Inflammatory macrophage (primary cell): ENCODE measurements at places on chromosomes 6 and 20.

- no peak for DNase-seq
Observed at GRCh38 chr6:20729086-20729485, 194.8 kb downstream of the CDKAL1 start.

- DNase-seq: peak; percentile 55
Observed at GRCh38 chr6:90286884-90287488, 9.7 kb downstream of the BACH2 start.

GRCh38 chr6:7687145-7688111, 38.5 kb upstream of the BMP6 start:
- DNase-seq: no peak

DNA sequence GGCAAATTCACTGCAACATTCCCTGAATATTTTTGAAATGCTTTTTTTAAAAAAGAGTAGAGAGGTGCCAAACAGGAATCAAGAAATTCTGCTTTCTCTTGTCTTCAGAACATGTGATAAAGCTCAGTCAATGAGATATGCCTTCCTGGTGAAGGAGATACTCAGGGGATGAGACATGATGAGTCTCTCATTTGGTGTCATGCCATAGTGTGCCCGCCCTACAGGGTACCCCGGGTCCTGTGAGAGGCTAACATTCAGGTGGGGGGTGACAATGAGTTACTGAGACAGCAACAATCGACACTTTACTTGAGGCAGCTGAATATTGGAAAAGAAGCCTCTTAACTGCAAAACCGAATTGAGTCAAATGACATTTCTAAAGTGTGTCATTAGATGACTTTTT, 6.7 kb downstream of the CCR6 start:
- DNase-seq: no peak

DNA sequence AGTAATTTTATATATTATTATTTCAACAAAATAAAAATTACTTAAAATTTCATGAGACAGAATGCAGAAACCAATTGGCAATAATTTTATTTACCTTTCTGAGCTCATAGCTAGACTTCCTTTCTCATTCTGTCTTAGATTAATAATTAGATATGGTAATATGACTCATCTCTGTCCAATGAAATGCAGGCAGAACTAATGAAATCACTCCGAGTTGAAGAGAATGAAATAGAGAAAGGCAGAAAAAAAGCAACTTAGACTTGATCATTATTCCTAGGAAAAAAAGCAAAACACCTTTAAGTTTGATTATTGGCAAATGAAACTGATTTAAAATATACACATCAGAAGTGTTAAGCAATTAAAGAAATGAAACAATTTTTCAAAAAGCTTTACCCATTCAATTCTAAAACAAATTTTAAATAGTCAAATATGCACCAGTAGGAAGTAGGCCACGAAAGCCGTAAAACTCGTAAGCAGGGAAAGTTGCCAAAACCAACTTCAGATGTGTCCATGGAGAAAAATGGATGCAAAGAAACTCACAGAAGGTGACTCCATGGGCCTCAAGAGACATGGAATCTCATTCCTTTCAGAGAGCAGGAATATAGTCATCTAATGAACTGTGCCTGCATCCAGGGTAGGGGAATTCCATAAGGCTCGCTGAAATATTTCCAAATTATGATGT, 293.8 kb upstream of the RGS17 start:
- DNase-seq: no peak

DNA sequence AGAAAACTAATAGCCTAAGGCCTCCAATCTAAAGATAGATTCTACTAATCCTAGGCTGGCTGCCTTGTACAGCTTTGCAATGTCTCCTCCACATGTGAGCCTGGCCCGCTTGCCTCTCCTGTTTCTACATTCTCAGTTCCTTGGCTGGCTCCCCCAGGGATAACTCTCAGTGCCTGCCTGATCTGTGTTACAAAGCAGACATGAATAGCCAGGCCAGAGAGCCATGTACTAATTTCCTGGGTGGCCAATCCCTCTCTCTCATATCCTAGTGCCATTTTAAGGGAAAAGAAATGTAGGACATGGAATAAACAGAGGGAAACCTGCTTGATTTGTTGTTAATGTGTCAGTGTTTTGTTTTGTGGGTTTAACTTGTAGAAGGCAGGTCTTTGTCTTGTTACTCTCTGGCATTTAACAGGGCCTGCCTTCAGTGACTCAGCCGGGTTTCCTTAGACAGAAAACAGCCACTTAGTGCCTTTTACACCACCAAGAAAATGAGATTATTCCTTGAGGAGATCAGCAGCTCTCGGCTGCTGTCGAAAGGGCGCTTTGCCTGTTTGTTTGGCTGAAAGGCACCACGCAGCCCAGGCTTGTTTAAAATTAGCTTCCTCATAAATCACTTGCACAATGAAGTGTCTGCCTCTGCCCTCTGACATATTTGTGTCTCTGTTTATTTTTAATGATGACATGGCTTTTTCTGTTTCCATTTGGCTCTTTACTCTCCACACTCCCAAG, 702.7 kb downstream of the MAFB start:
- DNase-seq: peak; percentile 37

GRCh38 chr20:38192323-38192885, 27.3 kb upstream of the TGM2 start:
- DNase-seq: no peak

DNA sequence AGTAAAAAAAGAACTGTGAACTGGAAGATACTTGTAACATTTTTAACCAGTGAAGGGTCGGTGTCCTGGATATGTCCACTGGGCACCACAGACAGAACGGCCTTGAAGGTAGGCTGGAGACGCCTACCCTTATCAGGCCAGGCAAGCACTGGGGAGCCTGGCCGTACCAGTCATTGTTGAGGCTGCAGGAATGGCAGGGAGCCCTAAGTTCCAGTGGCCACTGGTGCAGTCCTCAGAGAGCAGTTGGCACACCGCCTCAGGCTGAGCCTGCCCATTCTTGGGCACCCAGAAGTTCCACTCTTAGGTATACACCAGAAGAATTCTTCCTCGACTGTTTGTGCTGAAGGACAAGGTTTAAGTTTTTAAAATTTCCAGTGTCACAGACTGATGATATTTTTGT, 20.5 kb downstream of the DNAJC5 start:
- no peak for DNase-seq

GRCh38 chr20:56634735-56635385, 5.8 kb downstream of the TFAP2C start:
- DNase-seq: no peak

DNA sequence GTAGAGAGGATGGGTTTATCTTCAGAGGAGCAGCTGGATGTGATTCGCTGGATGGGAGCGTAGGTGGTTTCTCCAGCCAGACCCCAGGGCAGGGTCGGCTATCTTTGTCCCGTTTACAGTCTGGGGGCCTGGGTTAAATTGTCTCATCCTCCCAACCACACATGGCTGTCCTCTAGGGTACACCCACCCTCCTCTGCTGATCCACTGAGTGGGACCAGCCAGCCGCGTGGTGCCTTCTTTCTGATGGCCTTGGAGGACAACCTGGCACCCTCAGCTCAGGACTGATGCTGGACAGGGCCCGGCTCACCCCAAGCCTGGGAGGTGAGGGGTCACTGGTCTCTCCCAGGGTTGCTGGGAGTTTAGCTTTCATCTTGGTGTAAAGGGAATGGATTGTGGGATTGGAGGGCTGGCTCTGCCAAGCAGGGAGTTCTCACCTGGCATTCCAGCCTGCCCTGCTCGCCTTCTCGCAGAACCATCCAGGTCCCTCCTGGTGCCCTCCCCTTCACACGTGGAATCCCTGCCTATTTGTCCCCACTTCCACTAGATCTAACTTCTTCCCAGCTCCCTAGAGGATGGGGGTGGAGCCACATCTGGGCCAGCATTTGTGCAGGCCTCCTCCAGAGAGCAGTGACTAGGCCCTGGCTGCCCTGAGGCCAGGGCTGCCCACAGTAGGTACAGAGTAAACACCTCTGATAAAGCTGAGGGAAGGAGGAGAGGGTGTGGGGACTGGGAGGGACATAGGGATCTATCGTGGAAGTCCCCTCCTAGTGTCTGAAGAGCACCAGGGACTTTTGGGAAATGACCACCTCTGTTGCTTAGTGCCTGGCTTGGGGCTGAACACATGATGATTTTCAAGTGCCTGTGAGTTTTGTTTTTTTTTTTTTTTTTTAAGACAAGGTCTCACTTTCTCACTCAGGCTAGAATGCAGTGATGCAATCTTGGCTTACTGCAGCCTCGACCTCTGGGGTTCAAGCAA, 1.6 kb downstream of the ITPR3 start:
- DNase-seq: no peak

GRCh38 chr6:20554817-20555216, 20.6 kb downstream of the CDKAL1 start:
- DNase-seq: no peak

DNA sequence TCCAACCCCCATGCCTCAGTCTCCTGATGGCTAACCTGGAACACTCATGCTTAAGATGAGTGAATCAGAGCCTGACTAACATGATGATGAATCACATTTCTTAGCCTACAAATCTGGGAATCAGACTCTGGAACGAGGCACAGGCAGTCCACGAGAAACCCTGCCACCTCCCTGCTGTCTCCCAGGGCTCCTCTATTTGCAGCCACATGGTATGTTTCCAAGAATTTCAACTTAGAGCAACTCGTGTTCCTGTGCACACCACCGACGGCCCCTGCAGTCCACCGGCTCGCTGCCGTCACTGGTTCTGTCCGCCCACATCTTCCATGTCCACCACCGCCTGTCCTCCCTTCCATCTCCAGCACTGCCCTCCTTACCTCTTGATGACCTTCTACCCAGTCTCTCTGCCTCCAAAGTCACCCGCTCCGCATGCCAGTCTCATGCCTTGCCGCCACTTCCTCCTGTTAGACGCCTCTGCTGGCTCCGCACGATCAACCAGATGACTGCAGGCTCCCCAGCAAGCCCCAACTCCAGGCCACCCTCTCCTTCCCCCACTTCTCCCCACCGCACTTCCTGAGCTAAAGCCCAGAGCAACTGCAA, 87.6 kb downstream of the AGPAT4 start:
- DNase-seq: peak; percentile 98

GRCh38 chr20:34984756-34985261, 29.1 kb downstream of the MYH7B start:
- DNase-seq: no peak

DNA sequence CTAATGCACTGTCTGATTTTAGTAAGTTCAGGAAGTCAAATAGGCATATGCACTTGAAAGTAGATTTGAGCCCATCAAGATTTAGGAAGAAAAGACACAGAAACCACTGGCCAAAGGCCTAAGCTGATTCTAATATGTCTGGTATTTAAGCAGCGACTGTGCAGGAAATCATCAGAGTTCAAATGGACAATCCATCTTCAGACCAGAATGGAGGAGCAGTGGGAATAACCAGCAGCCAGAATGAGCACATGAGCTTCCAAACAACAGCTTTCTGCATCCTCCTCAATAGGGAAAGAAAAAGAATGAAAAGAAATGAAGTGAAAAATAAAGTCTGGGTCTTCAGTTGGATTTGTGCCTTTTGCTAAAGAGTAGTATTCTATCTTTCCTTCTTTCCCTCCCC, 50.6 kb downstream of the SOD2 start:
- no peak for DNase-seq

DNA sequence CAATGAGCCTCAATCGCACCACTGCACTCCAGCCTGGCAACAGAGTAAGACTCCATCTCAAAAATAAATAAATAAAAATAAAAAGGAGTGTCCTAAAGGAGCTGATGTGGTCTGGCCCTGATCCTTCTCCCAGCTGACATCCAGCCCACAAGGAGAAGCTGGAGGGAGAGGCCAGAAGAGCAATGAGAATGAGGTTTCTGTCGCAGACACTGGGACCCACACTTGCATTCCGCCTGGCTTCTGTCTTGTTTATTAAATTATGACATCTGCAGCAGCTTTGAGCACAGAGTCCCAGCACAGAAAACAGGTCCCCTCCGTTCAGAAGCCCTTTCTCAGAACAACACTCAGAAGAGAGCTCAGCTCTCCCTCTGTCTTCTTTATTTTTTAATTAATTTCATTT, 10.3 kb upstream of the E2F1 start:
- DNase-seq: no peak

DNA sequence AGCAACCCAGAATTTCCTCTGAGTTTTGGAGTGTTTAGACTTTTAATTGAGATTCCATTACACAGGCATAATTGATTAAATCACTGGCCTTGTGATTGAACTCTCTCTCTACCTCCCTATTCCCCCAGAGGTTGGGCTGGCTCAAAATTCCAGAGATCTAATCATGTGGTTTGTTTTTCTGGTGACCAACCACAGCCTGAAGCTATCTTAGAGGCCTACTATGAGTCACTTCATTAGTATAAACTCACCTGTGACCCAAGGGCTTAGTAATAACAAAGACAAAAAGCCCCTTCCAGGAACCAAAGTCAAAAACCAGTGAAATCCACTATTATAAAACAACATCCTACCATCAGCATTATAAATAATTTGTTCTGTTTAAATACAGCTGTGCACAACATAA, 992.5 kb upstream of the CITED2 start:
- no peak for DNase-seq

DNA sequence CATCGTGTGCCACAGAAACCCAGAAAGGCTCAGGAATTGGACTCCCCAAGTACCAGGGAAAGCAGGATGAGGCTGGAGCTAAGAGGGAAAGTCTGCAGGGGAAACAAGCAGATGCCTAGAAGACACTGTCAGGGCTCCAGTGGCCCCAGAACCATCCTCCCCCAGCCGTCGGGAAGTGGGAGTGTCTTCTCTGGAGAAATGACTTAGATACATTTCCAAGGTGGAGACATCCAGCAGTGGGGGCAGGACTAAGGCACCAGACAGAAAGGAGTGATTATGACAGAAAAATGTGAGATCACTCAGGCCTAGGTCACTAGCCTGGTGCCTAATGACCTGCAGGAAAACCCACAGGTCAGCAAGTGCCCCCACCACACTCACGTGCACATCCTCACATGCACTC, 36.0 kb upstream of the VSX1 start:
- no peak for DNase-seq

DNA sequence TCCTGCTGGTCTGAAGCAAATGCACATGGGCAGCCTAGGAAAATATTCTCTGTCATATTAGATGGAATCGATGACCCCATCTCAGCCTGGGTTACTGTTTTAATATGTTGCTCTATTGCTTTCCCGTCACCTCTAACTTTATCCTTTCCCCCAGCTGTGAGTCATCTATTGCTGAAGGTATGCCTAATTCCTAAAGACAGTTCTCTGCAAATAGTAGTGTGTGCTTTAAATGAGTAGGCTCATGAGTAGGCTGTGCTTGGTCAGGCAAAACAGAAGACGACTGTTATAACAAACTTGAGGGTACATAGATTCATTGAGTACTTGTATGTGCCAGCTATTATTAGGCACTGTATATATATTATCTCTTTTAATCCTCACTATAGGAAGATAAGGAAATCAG, 47.2 kb downstream of the CTNNBL1 start:
- no peak for DNase-seq

GRCh38 chr6:24504649-24505586, 10.1 kb downstream of the ALDH5A1 start:
- DNase-seq: no peak

DNA sequence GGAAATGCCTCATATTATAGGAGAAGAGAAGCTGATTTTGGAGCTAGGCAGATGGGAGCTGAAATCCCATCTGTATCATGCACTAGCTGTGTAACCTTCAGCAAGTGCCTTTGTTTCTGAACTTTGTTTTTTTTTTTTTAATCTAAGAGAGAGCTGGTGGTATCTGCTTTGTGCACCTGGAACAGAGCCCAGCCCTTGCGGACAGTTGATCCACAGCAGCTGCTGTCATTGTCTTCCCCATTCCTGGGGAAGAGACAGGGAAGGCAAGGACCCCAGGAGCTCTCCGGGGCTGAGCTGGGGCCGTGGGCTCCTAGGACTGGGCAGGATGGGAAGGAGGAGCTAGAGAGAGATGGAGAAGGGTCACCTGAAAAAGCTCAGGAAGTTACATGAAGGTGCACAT, 92.1 kb downstream of the SYNJ2 start:
- no peak for DNase-seq

GRCh38 chr6:71727632-71728294, 158.6 kb upstream of the RIMS1 start:
- DNase-seq: no peak
